ENCODE measurements at places on chromosomes 13 and 19. TPM values are rescaled to one million over a fixed set of nuclear protein-coding genes. Genes with fewer than 3 reads are reported as not detected.

DNA sequence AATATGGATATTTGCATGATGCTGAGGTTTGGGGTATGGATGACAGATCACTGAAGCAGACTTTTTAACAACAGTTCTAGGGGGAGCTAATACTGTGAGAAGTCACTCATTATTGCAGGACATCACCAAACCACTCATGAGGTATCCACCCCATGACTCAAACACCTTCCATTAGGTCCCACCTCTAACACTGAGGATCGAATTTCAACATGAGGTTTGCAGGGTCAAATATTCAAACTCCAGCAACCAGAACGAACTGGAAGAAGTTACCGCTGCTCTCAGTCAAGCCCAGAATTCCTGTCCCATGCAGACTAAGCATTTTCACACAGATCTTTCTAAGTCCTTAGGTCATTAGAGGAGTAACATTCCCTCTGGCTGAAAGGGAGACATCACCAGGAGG, 758.9 kb downstream of the UQCRFS1 start:
- no peaks in the 10 kb centered on the region for H3K36me3 ChIP-seq
- no peak overlapping the region for H3K4me3 ChIP-seq
- no peak overlapping the region for H3K27ac ChIP-seq
- H3K4me1 ChIP-seq = no peaks in the 10 kb centered on the region
- H3K27me3 ChIP-seq = no peaks in the 10 kb centered on the region

- H3K4me3 ChIP-seq = no peak overlapping the region
- no peaks in the 10 kb centered on the region for H3K4me1 ChIP-seq
- DNase-seq = no peak
- no peaks in the 10 kb centered on the region for H3K36me3 ChIP-seq
- no peaks in the 10 kb centered on the region for H3K27me3 ChIP-seq
- H3K27ac ChIP-seq = no peak overlapping the region
Measured at GRCh38 chr19:53172889-53173288, 14.0 kb upstream of the ZNF347 start.

- H3K4me3 ChIP-seq = no peak overlapping the region
- no peak overlapping the region for H3K27ac ChIP-seq
- H3K36me3 ChIP-seq = peaks cover 4% of the 10 kb centered on the region
- DNase-seq = no peak
- peaks cover 7% of the 10 kb centered on the region for H3K4me1 ChIP-seq
Measured at GRCh38 chr19:7636317-7636690, 606 bp upstream of the STXBP2 start.

DNA sequence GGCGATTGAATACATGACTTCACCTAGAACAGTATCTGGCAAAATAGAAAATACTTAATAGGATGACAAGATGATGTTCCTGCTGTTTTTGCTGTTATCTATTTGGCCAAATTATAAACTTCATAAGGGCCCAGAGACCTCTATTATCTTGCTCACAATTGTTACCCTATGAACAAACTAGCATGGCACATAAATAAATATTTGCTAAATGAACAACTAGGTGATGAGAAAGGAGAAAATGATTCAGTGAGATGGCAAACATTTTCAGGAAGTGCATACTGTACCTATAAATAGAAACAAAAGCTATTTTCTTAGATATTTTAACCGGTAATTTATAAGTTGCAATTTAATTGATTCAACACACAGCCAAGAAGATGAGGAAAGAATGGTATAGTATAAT, 78.4 kb downstream of the FAM216B start:
- H3K36me3 ChIP-seq = no peaks in the 10 kb centered on the region

- no peaks in the 10 kb centered on the region for H3K4me1 ChIP-seq
- H3K36me3 ChIP-seq = no peaks in the 10 kb centered on the region
- no peak overlapping the region for H3K27ac ChIP-seq
Measured at GRCh38 chr19:5850189-5850588, 1.1 kb downstream of the FUT3 start.

The ANGPTL8 gene
- not detected for total RNA-seq

GRCh38 chr13:28626266-28626665, 32.7 kb upstream of the POMP start:
- H3K27me3 ChIP-seq = no peaks in the 10 kb centered on the region
- no peak overlapping the region for H3K4me3 ChIP-seq
- no peak overlapping the region for H3K27ac ChIP-seq
- H3K4me1 ChIP-seq = no peaks in the 10 kb centered on the region
- H3K36me3 ChIP-seq = no peaks in the 10 kb centered on the region

GRCh38 chr13:57056601-57057180, 84.0 kb upstream of the PRR20A start:
- no peaks in the 10 kb centered on the region for H3K36me3 ChIP-seq
- H3K4me1 ChIP-seq = no peaks in the 10 kb centered on the region
- no peaks in the 10 kb centered on the region for H3K27me3 ChIP-seq

DNA sequence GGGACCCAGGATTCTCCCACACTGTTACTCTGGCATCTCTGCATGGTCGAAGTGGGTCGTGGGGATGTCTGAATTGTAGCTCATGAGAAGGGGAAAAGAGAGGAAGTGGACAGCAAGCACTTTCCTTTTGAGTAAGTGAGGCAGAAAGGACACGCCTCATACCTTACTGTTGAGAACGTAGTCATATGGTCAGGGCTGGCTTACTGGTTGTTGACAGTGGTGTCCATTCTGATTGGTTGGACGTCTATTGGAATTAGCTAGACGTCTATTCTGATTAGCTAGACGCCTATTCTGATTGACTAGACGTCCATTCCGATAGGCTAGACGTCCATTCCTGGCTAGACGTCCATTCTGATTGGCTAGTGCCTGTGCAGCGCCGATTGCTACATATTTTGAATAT, 12.4 kb downstream of the GRIN2D start:
- H3K27ac ChIP-seq = no peak overlapping the region
- no peaks in the 10 kb centered on the region for H3K27me3 ChIP-seq
- no peak overlapping the region for H3K4me3 ChIP-seq
- no peaks in the 10 kb centered on the region for H3K4me1 ChIP-seq
- no peaks in the 10 kb centered on the region for H3K36me3 ChIP-seq

- H3K36me3 ChIP-seq = no peaks in the 10 kb centered on the region
- peaks cover 11% of the 10 kb centered on the region for H3K27me3 ChIP-seq
- H3K27ac ChIP-seq = no peak overlapping the region
- H3K4me3 ChIP-seq = no peak overlapping the region
- DNase-seq = no peak
Measured at GRCh38 chr19:38213911-38214625, 10.0 kb downstream of the DPF1 start.

The GNG7 gene
- 0.84 TPM for total RNA-seq

The GAS6 gene
- total RNA-seq = 69.2 TPM

DNA sequence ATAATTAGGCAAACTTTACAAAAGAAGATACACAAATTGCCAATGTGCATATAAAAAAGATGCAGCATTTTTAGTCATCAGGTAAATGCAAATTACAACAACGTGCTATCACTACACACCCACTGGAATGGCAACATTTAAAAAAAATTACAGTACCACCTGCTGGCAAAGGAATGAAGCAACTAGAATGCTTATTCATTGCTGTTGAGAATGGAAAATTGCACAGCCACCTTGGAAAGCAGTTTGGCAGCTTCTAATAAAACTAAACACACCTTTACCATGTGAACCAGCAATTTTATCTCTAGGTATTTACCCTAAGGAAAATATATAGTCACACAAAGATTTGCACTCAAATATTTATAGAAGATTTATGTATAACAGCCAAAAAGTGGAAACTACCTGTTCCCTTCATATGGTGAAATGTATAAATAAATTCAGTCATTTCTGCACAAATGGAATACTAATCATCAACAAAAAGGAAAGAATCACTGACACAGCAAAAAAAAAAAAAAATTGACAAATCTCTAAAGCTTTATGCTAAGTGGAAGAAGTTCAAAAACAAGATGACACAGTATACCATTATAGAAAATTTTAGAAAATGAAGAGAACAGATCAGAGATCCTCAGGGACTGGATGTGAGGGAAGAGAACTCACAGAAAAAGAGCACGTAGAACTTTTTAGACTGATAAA, 30.3 kb downstream of the OXGR1 start:
- H3K36me3 ChIP-seq = no peaks in the 10 kb centered on the region
- DNase-seq = no peak
- H3K27ac ChIP-seq = no peak overlapping the region
- H3K4me1 ChIP-seq = no peaks in the 10 kb centered on the region
- no peak overlapping the region for H3K4me3 ChIP-seq

DNA sequence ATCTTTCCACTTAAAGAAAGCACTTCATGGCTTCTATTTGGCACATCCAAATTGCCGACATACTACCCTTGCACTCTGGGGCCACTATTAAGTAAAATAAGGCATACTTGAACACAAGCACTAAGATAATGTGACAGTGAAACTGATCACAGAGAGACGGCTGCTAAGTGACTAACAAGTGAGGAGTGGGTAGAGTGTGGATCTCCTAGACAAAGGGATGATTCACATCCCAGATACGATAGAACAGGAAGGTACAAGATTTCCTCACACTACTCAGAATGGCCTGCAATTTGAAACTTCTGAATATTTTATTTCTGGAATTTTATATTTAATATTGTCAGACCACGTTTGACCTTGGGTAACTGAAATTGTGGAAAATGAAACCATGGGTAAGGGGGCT, 1721.8 kb upstream of the SPRY2 start:
- H3K27me3 ChIP-seq = no peaks in the 10 kb centered on the region
- H3K4me1 ChIP-seq = no peaks in the 10 kb centered on the region
- DNase-seq = no peak
- H3K36me3 ChIP-seq = no peaks in the 10 kb centered on the region
- no peak overlapping the region for H3K27ac ChIP-seq

The MCEMP1 gene
- not detected for total RNA-seq

GRCh38 chr19:7507884-7508283, 8.0 kb upstream of the ZNF358 start:
- H3K4me1 ChIP-seq = no peaks in the 10 kb centered on the region
- peaks cover 3% of the 10 kb centered on the region for H3K27me3 ChIP-seq
- no peak overlapping the region for H3K4me3 ChIP-seq
- no peak overlapping the region for H3K27ac ChIP-seq
- DNase-seq = peak; percentile 80

Data from endothelial cell of umbilical vein (primary cell).